ENCODE measurements at places on chromosomes 16 and 17.

DNA sequence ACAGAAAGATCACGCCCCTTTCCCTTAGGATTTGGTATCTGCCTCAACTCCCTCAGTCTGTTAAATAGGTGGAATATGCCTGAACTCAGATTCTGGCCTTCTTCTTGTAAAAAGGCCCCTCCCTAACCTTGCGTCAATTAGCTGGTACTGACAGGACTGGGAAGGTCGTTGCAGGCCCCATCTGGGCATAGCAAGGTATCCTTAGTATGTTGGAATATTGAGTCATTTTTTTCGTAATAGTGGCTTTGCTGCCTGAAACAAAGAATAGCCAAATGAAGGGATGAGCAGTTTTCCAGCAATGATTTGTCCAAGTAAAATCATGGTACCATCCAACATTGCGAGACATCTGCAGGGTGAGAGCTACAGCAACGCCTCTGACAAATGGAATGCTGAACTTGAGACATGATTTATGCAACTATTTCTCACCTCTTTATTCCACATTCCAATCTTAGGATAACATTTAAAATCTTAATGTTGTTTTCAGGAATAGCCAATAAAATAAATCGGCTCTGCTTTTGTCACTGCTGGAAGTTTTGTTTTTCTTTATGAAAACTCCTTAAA is 39.3 kb upstream of the BRD7 start:
- DNase-seq: no peak

DNA sequence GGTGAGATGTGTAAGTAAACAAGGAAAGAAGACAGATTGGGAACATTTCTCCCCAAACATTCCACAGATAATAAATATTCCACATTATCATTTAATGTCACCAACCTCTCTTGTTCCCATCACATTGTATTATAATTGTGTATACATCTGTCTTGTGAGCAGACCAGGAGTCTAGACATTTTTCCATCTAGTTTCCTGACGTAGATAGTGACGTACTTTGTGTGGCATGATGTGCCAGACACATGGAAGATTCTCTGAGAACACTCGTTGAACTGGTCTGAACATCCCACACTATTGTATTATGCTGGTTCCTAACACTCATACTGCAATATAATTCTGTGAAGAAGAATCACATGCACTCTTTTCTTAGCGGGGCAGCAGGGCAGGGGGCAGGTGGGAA is 34.0 kb downstream of the WSB1 start:
- DNase-seq: no peak

- no peak for DNase-seq
Observed at GRCh38 chr16:75198135-75198600, 8.8 kb downstream of the CTRB2 start.

- no peak for DNase-seq
Observed at GRCh38 chr17:82802075-82802780, 37.6 kb downstream of the ZNF750 start.

DNA sequence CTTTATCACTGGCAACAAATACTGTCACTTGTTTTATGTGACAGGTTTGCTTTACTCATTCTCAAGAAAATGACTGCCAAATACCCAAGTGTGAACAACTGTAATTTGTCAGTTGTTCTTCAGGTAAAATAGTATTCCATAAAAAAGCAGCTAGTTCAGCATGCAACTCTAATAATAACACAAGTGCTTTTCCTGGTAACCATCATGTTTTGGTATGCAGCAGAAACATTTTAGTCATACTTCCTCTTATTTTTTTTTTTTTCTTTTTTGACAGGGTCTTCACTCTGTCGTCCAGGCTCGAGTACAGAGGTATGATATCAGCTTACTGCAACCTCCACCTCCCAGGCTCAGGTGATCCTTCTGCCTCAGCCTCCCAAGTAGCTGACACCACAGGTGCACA is 4.6 kb downstream of the TERF2 start:
- DNase-seq: no peak

- no peak for DNase-seq
Observed at GRCh38 chr17:57644326-57644725, 100.8 kb downstream of the CCDC182 start.

- no peak for DNase-seq
Observed at GRCh38 chr17:17445296-17445924, 31.4 kb upstream of the MED9 start.

DNA sequence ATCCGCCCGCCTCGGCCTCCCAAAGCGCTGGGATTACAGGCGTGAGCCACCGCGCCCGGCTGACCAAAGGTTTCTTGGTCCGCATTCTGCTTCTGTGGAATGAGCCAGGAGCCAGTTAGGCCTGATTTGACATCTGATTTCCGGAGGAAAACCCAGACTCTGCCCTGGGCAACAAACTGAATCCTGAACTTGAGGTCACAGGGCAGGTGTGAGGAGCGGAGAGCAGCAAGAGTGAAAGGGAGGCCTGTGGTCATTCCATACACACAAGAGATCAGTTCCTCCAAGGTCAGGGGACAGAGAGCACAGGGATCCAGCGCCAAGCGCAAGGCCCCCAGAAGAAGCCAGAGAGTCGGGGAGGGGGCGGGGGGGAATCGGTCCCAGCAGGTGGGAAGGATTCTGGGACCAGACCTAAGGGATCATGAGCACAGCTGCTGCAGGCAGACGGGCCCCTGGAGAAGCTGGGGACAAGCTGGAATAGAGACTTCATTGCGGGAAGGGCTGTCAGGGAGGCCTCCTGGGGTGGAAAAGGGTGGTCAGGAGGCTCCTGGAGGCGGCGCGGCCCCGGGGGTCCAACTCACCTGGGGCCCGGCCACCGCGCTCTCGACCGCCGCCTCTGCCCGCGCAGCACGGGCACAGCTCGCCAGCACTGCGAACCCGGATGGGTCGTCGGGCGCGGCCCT is 436 bp downstream of the SHPK start:
- DNase-seq: no peak

GRCh38 chr17:70076189-70076588 is 1.2 kb downstream of the KCNJ16 start:
- DNase-seq: no peak

- DNase-seq: no peak
Observed at GRCh38 chr16:85675251-85675874, 13.4 kb downstream of the GINS2 start.

DNA sequence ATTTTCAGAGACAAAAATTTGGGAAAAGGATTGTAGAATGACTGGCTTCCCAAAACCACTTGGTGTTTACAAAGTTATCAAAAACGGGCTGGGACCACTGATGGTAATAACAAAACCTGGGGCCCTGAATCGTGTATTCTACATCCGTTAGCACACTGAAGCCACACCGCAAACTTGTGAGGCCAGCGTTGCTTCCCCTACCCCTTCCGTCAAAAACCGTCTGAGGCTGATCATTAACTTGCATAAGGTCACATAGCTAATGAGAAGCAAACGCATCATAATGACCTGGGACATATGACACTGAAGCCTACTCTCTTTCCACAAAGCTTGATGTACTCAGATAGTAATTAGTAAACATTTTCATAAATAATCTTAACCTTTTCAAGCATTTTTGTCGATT is 704.3 kb downstream of the MAF start:
- no peak for DNase-seq

- DNase-seq: no peak
Observed at GRCh38 chr16:87178977-87179376, 138.2 kb downstream of the C16orf95 start.

- no peak for DNase-seq
Observed at GRCh38 chr16:203246-203645, 23.0 kb downstream of the HBQ1 start.

DNA sequence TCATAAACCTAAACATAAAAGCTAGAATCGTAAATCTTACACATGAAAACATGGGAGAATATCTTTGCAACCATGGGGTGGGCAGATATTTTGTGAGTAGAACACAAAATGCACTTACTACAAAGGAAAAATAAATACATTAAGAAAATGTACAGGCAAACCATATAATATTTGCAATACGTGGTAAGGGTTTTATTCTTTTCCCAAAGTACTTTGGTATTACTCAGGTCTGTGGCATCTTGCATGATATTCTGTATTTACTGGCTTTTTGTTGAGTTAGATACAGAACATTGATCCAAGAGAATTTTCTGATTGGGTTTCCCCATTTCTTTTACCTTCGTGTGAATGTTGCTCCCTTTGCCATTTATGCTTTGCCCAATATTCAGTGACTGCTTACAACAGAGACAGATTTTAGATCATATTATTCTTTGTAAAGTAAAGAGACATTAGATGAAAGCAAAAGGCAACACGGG is 33.0 kb upstream of the ARHGAP17 start:
- DNase-seq: no peak

GRCh38 chr16:49855822-49856671 is at the start of gene ZNF423:
ZNF423 (minus strand) TSS chr16:49856112; CDS start chr16:49855774, 338 bp downstream.
- DNase-seq: no peak

DNA sequence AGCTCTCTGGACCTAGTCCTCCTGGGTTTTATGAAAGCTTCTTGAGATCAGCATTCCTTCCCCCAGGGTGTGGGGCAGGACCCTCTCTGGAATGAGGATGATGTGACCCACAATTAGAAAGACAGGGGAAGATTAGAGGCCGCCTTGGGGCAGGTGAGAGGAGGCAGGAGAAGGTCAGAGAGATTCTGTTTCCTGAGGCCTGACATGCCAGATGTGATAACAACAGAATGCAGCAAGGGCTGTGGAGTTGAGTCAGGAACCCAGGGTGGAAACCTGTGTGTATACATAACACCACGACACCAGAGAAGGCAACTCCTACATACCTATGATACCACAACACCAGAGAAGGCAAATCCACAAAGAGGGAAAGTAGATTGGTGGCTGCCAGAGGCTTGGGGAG is 5.4 kb upstream of the SLC5A10 start:
- DNase-seq: no peak

GRCh38 chr16:70746040-70746707 is 54.8 kb downstream of the VAC14 start:
- DNase-seq: no peak

DNA sequence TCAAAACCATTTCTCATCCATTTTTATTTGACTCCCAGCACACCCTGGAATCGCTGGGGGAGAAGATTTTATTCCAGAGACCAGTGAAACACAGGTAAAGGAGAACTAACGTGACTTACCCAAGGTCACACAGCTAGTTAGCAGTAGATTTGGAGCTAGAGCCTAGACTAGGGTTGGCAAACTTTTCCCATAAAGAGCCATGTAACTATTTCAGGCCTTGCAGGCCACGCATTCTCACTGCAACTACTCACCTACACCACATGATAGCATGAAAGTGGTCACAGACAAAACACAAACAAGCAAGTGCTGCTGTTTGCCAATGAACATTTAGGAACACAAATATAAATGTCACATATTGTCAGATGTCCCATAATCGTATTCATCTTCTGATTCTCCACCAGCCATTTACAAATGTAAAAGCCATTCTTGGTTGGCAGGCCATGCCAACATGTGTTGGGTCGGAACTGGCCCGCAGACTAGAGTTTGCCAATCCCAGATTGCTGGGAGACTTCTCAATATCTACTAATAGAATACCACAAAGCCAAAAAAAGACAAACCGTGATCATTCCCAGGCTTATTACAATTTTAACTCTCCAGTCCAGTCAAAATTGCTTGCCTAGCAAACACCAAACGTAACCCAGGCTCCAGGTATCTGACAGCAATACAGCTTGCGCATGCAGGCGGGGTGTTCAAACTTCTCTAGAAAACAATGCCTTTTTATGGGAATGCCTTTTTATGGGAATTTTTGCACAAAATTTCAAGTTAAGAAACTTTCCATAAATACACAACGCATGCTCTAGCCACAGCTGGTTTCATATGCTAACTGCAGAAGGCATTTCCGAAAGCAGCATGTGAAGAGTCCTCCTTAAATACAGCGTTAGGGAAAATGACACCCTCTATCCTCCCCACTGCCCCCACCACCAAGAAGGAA is 20.9 kb downstream of the ZFHX3 start:
- no peak for DNase-seq

GRCh38 chr17:17152385-17152784 is 53.7 kb downstream of the PLD6 start:
- no peak for DNase-seq

- DNase-seq: no peak
Observed at GRCh38 chr16:67190448-67191399, 788 bp upstream of the EXOC3L1 start.

DNA sequence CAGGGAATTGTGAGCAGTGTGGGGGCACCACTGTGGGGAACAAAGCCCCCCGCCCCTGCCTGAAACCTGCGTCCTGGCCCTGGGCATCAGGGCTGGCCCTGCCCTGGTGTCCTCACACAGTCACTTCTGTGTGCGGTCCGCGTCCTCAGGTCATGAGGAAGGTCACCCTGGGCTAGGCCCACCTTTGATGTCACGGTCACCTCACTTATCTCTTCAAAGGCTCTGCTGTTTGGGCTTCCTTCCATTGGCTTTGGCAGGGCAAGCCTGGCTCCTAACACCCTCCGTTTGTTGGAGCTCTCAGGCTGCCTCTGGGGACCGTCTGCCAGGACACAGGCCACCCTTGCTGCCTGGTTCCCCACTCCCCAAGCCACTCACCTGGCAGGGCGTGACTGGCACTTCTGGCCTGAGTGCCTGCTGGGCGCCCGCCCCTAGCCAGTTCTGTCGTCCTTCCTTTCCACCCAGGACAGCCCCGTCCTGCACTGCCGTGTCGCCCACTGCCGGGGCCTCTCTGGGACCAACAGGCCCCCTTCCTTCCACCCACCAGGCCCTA is 8.8 kb downstream of the CENPX start:
- DNase-seq: no peak

DNA sequence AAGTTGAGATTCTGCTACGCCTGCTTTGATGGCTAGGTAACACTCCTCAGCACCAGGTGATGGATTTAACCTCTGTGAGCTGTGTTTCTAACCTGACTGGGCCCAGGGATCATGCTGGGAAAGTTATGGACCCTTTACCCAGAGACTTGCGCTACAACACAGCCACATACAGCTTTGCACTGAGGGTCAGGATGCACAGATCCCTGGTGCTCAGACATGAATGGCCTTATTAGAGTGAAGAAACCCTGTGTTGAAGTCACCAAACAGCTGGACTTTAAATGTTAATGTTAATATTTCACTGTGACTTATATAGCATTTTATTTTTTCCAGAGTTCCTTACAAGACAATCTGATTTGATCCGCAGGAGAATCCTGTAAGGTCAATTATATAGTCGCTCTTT is 114.3 kb downstream of the MSI2 start:
- DNase-seq: no peak

GRCh38 chr16:23225634-23226033 is 43.1 kb downstream of the SCNN1G start:
- DNase-seq: no peak
